ENCODE measurements at places on chromosomes 5 and 9.

- DNase-seq = no peak
Measured at GRCh38 chr5:144451187-144451973, 280.7 kb downstream of the KCTD16 start.

DNA sequence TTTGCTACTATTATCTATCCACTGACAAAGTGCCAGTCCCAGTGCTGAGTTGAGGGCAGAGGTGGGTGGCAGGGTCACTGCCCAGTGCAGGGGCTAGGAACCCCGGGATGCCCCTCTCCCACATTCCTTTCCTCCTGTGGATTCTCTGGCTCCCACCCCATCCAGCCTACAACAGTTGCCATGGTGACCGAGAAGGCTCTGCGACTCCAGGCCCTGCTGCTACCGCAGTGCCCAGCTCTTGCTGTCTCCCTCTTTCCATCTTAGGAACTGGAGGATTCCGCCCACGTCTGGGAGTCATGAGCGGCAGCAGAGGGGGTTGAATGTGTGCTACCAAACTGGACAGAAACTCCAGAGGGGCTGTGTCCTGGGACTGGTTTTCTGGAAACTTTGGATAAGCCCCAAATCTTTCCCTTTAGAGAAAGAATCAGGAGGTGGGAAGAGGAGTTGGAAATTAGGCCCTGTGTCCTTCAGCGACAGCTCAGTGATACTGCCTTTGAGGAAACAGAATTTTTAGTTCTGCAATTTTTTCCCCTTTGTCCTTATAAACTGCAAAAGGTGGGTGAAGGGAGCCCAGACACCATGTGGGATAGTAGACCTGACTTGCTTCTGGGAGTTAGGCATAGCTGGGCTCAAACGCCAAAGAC is 20.7 kb upstream of the C5orf47 start:
- DNase-seq = no peak

DNA sequence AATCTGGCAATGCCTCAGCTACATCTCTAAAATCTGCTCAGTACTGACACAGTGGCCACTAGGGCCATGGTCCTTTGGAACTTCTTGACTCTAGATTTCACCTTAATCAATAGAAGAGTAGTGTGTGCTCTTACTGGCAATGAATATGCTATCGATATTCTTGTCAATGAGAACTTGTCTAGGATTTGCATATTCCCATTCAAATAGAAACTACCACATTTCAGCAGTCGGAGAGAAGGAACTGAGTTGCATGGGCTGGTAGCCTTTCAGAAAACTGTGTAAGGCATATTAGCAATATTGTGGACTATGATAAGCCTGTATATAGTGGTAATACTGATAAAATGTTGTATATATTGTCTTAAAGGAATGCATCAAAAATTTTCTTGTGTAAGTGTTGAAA is 45.3 kb upstream of the NAA35 start:
- DNase-seq = no peak

DNA sequence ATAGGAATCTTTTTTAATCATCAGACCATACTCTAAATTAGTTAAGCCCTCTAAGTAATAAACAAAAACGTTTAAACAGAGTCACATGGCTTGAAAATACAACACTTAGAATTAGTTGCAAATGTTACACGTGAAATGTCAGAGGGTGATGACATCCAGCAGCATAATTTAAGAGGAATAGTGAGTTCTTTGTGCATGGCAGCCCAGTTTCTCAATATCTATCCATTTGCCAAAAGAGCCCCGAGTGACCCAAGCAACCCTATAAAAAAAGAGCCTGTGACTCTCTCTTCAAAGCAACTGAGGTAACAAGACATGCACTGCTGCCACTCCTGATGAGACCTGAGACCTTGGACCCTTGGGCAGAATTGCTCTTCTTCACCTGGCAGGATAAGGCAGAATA is 96.9 kb upstream of the RASA1 start:
- no peak for DNase-seq

GRCh38 chr5:116696366-116696765 is 121.7 kb upstream of the SEMA6A start:
- no peak for DNase-seq

DNA sequence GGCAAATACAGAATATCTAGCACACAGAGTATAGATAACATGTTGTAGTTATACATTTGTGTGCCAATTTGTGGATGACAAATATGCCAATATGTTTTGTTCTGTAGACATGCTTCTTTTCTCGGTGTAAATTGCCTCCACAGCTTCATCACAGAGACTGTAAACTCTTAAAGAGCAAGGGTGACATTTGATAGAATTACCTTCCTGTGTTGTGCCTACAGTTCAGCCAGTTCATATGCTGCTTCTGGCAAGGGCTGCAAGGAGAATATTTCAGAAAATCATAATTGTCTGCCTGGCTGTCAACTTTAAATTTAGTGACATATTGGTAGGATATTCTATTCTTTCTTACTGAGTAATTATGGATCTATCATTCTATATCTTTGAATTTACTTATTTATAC is 155.1 kb downstream of the MAT2B start:
- no peak for DNase-seq

DNA sequence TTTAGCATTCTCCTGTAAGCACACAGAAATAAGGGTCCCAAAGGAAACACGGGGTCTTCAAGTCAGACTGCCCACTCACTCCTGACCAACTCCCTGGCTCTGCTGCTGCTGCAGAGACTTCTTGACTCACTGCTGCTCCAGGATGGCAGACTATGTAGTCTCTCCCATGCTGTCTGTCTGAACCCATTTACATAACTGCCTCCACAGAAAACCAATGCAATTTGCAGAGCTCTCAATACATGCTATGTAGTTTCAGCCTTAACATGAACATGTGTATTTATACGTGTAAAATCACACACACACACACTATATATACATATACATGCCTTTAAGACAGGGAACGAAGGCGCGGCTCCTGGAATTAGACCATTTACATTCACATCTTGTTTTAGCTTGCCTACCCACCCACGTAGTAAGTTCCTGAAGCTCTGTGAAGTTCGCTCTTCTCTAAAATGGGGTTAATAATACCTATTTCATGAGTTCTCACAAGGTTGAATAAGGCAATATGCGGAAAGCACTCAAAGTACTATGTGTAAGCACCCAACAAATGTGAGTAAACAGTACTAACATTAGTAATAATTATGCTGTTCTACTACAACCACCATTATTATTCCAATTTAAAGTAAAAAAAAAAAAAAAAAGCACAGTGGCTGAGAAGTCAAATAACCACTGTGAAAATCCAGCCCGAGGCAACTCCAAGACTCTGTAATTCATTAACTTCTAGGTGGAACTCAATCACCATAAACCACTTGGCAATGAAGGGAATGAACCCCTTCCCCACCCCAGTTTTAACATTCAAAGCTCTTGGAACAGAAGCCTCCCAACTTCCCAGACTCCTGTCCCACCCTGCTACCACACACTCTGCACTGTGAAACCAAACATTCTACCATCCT is 31.8 kb downstream of the PRELID2 start:
- DNase-seq = no peak

GRCh38 chr5:139822553-139823425 is 27.2 kb downstream of the PSD2 start:
- no peak for DNase-seq

GRCh38 chr5:66329078-66329477 is 185.0 kb downstream of the SREK1 start:
- DNase-seq = no peak

GRCh38 chr9:101478906-101479305 is 43.3 kb upstream of the ALDOB start:
- no peak for DNase-seq

DNA sequence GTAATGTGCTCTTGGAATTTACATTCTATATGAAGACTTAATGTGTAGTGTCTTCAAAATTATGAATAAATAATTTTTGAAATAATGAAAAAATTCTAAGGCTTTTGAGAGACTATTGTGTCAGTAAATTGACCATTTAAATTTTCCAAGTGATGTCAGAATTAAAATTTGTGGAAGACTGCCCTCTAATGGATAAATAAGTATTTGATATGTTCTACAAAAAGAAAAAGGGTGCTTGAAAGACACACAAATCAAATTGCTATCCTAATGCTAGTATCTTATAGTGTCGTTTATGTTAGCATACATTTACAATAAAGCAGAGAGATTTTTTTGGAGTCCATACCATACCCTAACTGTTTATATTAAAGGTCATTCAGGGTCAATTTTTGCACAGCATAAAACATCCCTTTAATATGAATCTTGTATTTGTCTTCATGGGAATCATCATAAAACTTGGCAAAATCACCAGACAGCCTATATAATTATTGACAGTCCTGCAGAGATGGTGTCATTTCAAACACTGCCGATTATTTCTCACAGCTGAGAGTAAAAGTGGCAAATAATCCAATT is 120.8 kb upstream of the SLC27A6 start:
- DNase-seq = no peak

- DNase-seq = no peak
Measured at GRCh38 chr5:179114756-179115155, 54.6 kb downstream of the ZNF354C start.

DNA sequence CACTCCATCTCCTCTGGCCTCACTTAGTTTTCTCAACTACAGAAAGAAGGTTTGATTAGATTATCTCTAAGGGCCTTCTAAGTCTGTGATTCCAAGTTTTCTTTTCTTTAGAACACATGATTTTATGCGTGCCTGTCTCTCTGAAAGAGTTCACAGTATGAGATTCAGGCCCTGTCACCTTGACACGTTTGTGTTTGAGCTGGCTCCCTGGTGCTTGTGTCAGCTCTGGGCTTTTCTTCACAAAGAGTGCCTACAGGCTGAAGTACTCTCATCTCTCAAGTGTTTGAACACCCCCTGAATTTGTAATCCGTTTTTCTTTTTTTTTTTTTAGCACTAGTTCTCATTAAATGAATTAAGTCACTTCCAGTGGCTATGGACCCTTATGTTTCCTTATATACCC is 306.9 kb upstream of the C9orf72 start:
- DNase-seq = no peak

GRCh38 chr5:154722936-154723335 is 32.2 kb upstream of the LARP1 start:
- no peak for DNase-seq

DNA sequence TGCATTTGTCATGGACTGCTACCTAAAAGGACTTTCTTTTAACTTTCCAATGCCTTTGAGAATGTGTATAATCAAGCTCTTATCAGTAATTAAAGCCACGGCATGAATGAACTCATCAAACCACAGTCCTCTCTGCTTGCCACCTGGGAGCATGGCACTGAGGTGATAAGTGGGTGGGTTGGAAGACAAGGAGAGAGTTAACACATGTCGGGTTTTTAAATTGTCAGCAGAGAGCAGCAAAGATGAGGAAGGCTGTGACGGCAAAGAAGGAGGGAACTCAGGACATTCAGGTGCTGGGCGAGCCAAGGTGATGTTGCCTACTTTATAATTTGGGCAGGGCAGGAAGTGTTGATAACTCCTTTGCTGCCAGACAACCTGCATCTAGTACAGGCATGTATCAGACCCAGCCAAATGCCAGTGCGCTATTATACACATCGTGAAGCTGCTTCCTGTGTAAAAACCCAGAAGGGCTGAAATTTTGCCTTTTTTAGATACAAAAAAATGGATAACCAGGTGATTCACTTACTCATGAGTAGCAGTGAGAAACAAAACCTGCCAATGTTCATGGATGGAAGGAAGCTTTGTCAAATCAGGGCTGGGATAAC is 269.1 kb downstream of the KIF4B start:
- DNase-seq = no peak

DNA sequence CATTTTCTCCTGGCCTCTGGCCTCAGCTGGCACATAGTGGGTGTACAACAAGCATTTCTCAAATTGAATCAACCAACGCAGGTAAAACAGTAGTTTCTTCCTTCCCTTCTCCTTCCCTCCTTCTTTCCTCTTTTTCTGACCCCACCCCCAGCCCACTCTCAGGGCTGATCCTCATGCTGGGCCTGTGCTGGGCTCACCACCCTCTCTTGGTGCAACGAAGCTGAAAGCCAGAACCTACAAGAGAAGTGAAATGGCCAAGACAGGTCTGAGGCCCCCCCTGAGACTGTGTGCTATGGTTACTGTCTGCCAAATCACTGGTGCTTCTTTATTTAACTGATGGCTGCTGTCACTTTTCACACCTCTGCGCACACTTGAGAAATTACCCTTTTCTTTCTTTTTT is 53.0 kb upstream of the BOD1 start:
- no peak for DNase-seq

GRCh38 chr5:124935065-124935464 is 188.6 kb upstream of the ZNF608 start:
- no peak for DNase-seq

DNA sequence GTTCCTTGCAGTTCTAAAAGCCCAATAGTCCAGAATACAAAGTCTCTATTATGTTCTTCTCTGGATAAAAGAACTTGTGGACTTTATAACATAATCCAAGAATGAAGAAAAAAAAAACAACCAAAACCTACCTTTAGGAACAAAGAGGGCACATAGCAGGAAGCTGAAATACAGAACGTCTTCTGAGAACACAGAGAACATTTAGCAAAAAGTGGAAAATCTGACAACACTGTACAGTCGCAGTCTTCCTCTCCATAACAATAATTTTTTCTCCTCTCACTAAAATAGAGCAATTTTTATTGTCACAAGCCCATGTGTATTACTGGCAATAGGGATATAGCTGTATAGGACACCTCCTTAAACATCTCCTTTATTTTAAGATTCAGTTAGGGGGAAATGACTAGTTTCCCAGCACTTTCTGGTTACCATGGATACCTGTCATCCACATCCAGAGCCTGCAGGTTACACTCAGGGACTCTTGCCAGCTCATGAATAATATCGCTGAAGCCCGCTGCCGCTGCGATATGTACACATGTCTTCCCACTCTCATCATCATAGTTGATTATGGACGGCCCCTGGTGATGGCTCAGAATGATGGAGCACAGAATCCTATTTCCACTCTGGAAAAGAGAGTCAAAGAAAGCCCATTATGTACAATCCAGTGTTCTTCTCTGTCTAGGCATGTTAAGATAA is 106.5 kb downstream of the ANKRD55 start:
- DNase-seq = no peak

GRCh38 chr5:43274435-43275114 is 38.6 kb downstream of the HMGCS1 start:
- DNase-seq = no peak

DNA sequence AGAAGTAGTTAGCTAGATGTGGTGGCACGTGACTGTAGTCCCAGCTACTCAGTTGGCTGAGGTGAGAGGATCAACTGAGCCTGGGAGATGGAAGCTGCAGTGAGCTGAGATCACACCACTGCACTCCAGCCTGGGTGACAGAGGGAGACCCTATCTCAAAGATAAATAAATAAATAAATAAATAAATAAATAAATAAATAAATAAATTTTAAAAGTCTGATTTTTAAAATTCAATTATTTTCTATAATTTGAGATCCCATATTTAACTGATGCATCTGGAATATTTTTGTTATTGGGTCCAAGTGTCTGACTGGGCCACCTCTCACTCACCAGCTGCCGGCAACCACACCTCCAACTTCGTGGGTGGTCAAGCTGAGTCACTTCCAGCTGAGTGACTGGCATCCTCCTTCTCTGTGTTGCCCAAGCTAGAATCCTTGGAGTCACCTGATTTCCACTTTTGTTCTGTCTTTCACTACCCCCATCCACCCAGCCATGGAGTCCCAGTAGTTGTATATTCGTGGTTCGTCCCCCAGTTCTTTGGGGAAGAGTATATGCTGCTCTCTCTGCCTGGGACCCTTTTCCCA is 70.9 kb downstream of the EGFLAM start:
- DNase-seq = no peak

Measured in stimulated activated CD4-positive, alpha-beta T cell treated with anti-CD3 and anti-CD28 coated beads, Interleukin-1b, Interleukin-23, amount 100 ng/mL, for 1 hour (primary cell).